Placental epithelial cell (primary cell): ENCODE measurements at places on chromosomes 5 and 9. TPM values are rescaled to one million over a fixed set of nuclear protein-coding genes. Genes with fewer than 3 reads are reported as not detected.

FLT4 gene
- total RNA-seq, result under 0.01 TPM in 2 replicates

SIMC1 gene
- 0.54 and 3.5 TPM in 2 replicates for total RNA-seq

KCNV2 gene
- total RNA-seq, result not detected in 2 replicates

PIP5KL1 gene
- 8.6 and 15.3 TPM in 2 replicates for total RNA-seq

GRIA1 gene
- total RNA-seq, result not detected in 2 replicates

UBTD2 gene
- total RNA-seq, result 33.8 and 50.0 TPM in 2 replicates

SLCO6A1 gene
- total RNA-seq, result not detected in 2 replicates

OMD gene
- total RNA-seq, result not detected in 2 replicates

PPP3R2 gene
- not detected in 2 replicates for total RNA-seq

CD180 gene
- not detected in 2 replicates for total RNA-seq

BRIX1 gene
- total RNA-seq, result 14.9 and 23.1 TPM in 2 replicates

NEUROG1 gene
- total RNA-seq, result not detected in 2 replicates

MARCOL gene
- total RNA-seq, result not detected in 2 replicates

PCDHB2 gene
- total RNA-seq, result 0.39 and 1.2 TPM in 2 replicates

OLFM1 gene
- 0.39 and 1.2 TPM in 2 replicates for total RNA-seq

PCDHA1 gene
- total RNA-seq, result not detected in 2 replicates

MSX2 gene
- 10.6 and 12.4 TPM in 2 replicates for total RNA-seq

PRKAA1 gene
- 61.6 and 70.5 TPM in 2 replicates for total RNA-seq

MROH2B gene
- not detected in 2 replicates for total RNA-seq

ANKRD18A gene
- under 0.01 TPM in 1 of 2 replicates, not detected in the other for total RNA-seq

CCL19 gene
- not detected in 2 replicates for total RNA-seq

CDC25C gene
- total RNA-seq, result 2.4 and 4.1 TPM in 2 replicates

C5 gene
- 1.6 and 3.9 TPM in 2 replicates for total RNA-seq

GABRA1 gene
- not detected in 2 replicates for total RNA-seq

SPATA31A6 gene
- not detected in 2 replicates for total RNA-seq

RANBP17 gene
- 115 and 244 TPM in 2 replicates for total RNA-seq

SLC6A18 gene
- not detected in 2 replicates for total RNA-seq

SPINK5 gene
- not detected in 2 replicates for total RNA-seq

LCN1 gene
- not detected in 2 replicates for total RNA-seq

TMCO6 gene
- total RNA-seq, result 7.8 and 9.0 TPM in 2 replicates

EHMT1 gene
- 74.1 and 89.1 TPM in 2 replicates for total RNA-seq

FBP2 gene
- total RNA-seq, result not detected in 2 replicates

LYRM7 gene
- 2.0 and 2.8 TPM in 2 replicates for total RNA-seq

MYORG gene
- 7.9 and 13.1 TPM in 2 replicates for total RNA-seq

EDIL3 gene
- 1.6 and 3.4 TPM in 2 replicates for total RNA-seq

PCDHGC4 gene
- total RNA-seq, result 0.54 and 2.4 TPM in 2 replicates

NDUFA8 gene
- 15.3 and 27.2 TPM in 2 replicates for total RNA-seq

LAMC3 gene
- total RNA-seq, result under 0.01 and 0.39 TPM in 2 replicates

CAMK2A gene
- total RNA-seq, result 0.79 TPM in 1 of 2 replicates, not detected in the other

TPPP gene
- total RNA-seq, result not detected in 2 replicates

MEGF10 gene
- 0.54 and 3.1 TPM in 2 replicates for total RNA-seq

ZNF618 gene
- total RNA-seq, result 0.22 and 0.39 TPM in 2 replicates

JAKMIP2 gene
- total RNA-seq, result not detected in 2 replicates

CDC14B gene
- 27.5 and 37.4 TPM in 2 replicates for total RNA-seq

ANKRD31 gene
- total RNA-seq, result 0.39 and 0.43 TPM in 2 replicates

WNT8A gene
- total RNA-seq, result not detected in 2 replicates

CCDC183 gene
- 0.33 and 0.39 TPM in 2 replicates for total RNA-seq

MGAT4B gene
- 79.7 and 99.2 TPM in 2 replicates for total RNA-seq

PCDHB8 gene
- total RNA-seq, result under 0.01 TPM in 1 of 2 replicates, not detected in the other

PCDH12 gene
- not detected in 2 replicates for total RNA-seq

MEF2C gene
- total RNA-seq, result 0.22 and 0.79 TPM in 2 replicates

RBM27 gene
- 18.1 and 21.1 TPM in 2 replicates for total RNA-seq

SPINK1 gene
- not detected in 2 replicates for total RNA-seq

GPR21 gene
- total RNA-seq, result 1.8 and 3.5 TPM in 2 replicates

ST8SIA4 gene
- total RNA-seq, result 7.5 TPM in 2 replicates

BRINP1 gene
- 0.76 and 2.4 TPM in 2 replicates for total RNA-seq

PCDHB5 gene
- under 0.01 and 0.54 TPM in 2 replicates for total RNA-seq

ADAMTS12 gene
- 3.9 and 8.2 TPM in 2 replicates for total RNA-seq

CNTFR gene
- not detected in 2 replicates for total RNA-seq
